Esophagus (tissue), 2 donors: ENCODE measurements at places on chromosomes 12 and 14. TPM values are rescaled to one million over a fixed set of nuclear protein-coding genes. Genes with fewer than 3 reads are reported as not detected.

Gene CMKLR1
- 0.24 TPM for polyA plus RNA-seq

Gene GLS2
- 3.6 TPM for polyA plus RNA-seq

Gene TXNDC16
- 1.3 TPM for polyA plus RNA-seq

Gene ANKLE2
- 36.5 TPM for polyA plus RNA-seq

Gene CCDC197
- not detected for polyA plus RNA-seq

Gene ETFRF1
- 11.5 TPM for polyA plus RNA-seq

Gene PTPRO
- 0.14 TPM for polyA plus RNA-seq
